ENCODE measurements at places on chromosomes 2 and 18. TPM values are rescaled to one million over a fixed set of nuclear protein-coding genes. Genes with fewer than 3 reads are reported as not detected.

GRCh38 chr2:58594762-58595161, 353.6 kb upstream of the FANCL start:
- DNase-seq: no peak

GRCh38 chr2:191436368-191437055, 191.3 kb downstream of the MYO1B start:
- DNase-seq: no peak

- DNase-seq: peak; percentile 21
Measured at GRCh38 chr2:18119883-18120282, 241.4 kb downstream of the KCNS3 start.

DNA sequence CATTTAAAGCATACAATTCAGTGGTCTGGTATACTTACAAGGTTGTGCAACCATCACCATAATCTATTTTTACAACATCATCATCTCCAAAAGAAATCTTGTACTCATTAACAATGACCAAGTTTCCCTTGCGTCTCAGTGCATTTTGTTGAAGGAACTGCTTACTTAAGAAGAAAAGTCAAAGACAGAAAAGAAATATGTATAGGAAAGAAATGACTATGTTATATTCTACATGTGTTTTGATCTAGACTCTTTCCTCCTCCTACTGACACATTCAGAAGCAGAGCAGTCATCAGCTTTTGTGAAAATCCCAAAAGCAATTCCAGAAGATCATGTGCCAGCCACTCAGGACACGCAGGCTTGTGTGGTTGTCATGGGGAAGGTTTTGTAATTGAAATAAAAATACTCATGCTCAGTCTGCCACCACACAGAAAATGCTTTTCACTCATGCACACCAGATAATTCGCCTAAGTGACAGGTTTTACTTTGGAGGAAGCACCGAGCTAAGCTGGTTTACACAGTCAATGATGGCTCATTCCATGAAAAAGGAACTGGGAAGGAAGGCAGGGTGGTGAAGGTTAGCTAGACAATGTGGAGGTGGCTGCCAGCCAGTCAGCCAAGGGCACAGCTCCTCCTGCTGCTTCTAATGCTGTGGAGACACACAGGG, 158.5 kb upstream of the REV1 start:
- DNase-seq: no peak

DNA sequence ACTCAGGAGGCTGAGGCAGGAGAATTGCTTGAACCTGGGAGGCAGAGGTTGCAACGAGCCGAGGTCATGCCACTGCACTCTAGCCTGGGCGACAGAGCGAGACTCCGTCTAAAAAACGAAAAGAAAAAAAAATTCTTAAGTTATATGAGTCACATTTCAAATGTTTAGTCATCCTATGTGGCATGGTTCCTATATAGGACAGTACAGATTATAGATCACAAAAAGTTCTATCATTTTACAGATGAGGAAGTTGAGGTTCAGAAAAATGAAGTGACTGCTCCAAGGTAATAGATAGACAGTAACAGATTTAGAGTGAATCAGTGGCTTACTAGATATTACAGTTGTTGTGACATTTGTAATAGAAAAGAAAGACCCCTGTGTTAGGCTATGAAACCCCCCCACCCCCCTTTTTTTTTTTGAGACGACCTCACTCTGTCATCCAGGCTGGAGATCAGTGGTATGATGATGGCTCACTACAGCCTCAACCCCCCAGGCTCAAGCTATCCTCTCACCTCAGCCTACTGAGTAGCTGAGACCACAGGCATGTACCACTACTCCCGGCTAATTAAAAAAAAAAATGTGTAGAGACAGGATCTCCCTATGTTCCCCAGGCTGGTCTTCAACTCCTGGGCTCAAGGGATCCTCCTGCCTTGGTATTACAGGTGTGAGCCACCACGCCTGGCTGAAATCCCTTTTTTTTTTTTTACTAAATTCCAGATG, 22.7 kb downstream of the PTPN4 start:
- DNase-seq: no peak

Gene VWA3B
- polyA plus RNA-seq: 5.0 TPM

Gene RGPD4
- polyA plus RNA-seq: not detected

GRCh38 chr2:155961641-155962040, 370.9 kb downstream of the NR4A2 start:
- no peak for DNase-seq

DNA sequence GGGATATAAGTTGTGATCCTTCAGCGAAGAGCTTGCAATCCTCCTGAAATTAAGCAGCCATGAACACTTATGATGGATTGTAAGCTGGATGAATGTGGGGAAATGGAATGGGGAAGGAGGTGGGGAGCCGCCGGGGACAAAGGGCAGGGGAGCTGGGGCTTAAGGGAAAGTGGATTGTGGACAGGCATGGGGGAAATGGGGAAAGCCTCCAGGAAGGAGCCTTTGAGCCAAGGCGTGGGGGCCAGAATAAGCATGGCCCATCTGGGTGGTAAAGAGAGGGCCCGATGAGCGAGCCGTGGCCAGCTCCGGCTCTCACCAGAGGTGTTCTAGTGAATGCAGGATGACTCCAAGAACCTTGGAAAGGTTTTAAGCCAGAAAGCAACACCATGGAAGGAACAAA, 124.0 kb downstream of the SMAD7 start:
- DNase-seq: no peak

DNA sequence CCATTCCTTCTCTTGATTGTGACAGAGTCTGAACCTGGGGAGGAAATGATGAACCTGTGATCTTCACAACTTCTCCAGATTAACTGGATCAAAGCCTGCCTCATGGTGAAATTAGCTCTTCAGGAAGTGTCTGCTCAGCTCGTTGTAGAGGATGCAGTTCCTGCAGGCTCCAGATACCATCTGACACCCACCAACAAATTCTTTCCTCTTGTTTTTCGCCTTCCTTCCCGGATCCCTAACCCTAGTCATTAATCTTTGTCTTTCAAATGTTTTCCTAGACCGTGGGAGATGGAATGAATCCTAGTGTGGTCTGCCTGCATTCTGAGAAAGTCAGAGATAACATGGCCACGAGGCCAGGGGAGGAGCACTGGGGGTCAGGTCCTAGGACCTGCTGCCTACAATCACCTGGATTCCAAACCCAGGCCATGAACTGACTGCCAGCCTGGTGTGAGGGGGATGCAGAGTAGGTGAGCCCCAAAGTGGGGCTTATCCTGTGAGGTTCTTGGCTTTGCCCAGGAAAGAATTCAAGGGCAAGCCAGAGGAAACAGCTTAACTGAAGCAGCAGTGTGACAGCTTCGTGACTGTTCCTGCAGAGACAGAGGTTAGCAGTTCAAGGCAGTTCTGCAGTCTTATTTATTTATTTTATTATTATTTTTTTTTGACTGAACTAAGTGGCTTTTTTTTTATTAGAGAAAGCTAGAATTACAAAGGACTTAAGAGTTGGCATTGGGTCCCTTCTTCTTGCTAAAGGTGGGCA, 67.8 kb downstream of the DIPK1C start:
- DNase-seq: no peak

DNA sequence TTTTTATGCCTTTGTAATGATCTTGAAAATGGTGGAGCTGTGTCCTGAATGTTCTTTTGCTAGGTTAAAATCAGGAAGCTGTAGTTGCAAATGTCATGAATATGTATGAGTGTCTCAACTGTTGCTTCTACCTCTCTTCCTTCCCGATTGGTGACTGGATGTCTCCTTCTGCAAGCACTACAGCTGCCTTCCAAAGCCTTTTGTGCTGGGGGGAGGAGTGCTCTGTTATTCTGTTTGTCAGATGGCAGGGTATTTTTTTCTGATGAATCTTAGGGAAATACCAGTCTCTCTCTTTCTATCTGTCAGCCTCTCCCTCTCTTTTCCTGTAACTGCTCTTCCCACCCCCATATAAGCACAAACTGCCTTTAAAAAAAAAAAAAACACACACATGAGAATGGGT, 1396.3 kb upstream of the CELF4 start:
- no peak for DNase-seq

GRCh38 chr2:231682603-231683291, 25.6 kb upstream of the PTMA start:
- DNase-seq: no peak

Gene FSHR
- not detected for polyA plus RNA-seq

GRCh38 chr2:9384521-9384920, 38.8 kb downstream of the ITGB1BP1 start:
- DNase-seq: no peak

Gene FARSB
- polyA plus RNA-seq: 24.2 TPM

DNA sequence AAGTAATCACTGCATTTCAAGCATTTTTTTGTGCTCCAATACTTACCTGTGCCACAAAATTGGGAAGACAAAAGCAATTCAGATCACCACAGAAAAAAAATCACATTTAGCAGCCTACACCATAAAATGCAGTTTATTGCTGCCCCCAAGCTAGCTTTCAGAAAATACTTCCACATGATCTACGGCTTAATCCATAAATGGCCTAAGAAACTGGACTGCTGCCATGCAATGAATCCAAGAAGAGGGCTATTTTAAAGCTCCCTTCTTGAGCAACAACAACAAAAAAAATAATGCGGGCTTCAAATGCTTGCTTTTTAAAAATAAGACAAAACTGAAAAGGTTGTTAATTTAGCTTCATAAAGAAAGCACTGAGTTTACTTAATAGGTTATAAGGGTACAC, 272.3 kb downstream of the RAD51AP2 start:
- peak; percentile 65 for DNase-seq

Gene RASGRP3
- polyA plus RNA-seq: 32.1 TPM

DNA sequence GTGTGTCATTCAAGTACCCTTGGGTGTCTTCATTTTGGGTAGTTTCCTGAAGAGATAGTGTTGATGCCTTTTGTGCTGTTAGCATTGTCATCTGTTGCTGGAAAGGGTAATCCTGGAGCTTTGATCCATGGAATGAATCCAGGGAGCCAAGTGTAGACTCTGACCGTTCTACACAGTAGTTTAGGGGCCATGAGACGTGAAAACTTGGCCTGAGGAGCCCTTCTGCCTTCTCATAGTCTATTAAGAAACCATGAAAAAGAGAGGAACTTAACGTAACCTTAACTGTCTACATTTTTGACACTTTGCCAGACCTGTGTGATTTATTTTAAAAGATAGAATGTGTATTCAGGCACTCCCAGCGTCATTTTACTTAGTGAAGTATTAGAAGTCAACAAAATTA, 194.0 kb downstream of the BABAM2 start:
- no peak for DNase-seq

Gene DSC3
- polyA plus RNA-seq: 0.10 TPM

Gene CDH19
- polyA plus RNA-seq: 0.15 TPM

- no peak for DNase-seq
Measured at GRCh38 chr2:37795938-37796337, 124.5 kb upstream of the CDC42EP3 start.

DNA sequence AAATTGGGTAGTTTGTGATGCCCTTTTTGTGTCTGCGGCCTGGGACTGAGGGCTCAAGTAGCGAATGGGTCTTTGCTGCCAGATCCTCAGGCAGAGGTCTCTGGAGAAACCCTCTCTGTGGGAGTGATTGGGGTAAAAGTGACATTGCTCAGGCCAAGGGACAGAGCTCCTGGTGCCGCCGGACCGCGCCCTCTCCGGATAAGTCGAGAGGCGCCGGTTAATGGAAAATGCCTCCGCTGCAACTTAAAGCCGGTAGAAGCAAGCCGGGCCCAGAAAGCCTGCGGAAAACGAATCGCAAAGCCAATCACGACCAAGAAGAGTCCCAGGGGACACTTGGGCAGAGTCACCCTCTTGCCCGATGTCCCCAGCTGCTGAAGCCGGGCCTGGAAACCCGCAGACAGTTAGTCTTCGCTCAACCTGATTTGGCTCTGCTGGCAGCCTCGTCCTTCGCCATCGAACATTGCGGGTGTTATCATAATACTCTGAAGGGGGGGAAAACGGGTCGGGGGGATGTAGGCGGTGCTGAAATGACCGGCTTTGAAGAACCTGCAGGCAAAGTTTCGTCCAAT, 352 bp upstream of the HOXD12 start:
- no peak for DNase-seq

DNA sequence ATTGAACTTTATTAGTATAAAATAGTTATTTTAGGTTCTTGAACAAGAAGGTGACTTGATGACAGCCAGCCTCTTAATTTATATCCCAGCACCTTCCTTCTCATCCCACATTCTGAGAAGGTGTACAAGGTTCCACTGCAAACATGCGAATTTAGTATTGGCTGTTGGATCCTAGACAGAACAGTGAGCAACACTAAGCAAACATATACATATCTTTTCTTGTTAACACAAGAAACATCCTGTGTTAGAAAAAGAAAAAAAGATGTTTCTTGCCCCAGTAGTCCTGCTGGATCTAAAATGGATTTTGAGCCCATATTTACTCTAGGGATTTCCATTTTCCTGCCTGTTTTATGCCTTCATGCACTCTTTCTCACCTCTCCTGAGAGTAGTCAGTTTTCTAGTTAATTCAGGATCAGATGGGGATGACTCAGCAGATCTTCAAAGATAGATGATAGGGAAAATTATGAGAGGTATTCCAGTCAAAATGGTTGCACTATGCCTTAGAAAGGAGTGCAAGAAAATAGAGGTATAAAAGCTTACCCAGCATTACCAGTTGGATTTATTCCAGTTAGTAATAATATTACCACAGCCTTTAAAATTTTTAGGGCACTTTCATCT, 336.5 kb downstream of the MEIS1 start:
- no peak for DNase-seq

DNA sequence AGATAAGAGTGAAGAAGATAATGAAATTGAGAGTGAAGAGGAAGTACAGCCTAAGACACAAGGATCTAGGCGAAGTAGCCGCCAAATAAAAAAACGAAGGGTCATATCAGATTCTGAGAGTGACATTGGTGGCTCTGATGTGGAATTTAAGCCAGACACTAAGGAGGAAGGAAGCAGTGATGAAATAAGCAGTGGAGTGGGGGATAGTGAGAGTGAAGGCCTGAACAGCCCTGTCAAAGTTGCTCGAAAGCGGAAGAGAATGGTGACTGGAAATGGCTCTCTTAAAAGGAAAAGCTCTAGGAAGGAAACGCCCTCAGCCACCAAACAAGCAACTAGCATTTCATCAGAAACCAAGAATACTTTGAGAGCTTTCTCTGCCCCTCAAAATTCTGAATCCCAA, 15.7 kb downstream of the MSH6 start:
- no peak for DNase-seq

Gene FOXI3
- polyA plus RNA-seq: not detected

DNA sequence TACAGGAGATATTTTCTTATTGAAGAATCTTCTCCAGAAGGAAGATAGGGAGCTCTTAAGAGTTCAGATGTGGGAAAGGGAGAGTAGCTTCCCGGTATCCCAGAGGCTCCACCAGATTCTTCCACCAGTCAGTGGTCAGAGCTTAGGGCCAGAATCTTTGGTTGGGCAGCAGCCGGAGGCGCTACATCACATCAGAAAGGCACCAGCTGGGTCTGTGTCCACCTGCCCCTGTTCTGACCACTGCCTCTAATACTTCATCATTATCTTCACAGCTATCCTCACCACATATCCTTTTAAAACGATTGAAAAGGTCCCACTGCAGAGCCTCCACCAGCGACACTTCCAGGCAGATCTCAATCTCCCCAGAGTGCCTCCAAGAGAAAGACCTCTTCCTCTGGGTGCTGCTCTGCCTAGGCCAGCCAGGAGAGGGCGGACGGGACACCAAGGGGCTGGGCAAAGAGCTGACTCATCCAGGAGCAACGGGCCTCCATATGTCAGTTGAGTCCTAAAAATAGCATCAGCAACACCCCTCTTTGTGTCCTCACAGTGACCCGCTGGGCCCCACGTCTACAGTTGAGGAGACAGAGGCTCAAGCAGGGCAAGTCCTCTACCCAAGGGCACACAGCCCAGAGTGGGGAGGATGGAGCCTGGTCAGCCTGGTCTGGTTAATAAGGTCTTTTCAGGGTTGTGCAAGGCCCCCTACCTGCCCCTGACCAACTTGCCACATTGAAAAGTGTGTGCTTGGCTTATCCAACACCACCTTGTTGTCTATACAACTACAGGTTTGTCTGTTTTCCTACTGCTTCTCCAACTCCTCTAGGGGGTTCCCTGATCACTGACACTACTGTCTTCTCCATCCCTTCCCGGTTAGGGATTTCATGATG, 81.2 kb downstream of the ADD2 start:
- no peak for DNase-seq

All from right lung (tissue), 10 donors.